ENCODE measurements at places on chromosomes 7 and 10.
A peak's percentile ranks its signal among the peaks of the same experiment; 100 is the strongest.

DNA sequence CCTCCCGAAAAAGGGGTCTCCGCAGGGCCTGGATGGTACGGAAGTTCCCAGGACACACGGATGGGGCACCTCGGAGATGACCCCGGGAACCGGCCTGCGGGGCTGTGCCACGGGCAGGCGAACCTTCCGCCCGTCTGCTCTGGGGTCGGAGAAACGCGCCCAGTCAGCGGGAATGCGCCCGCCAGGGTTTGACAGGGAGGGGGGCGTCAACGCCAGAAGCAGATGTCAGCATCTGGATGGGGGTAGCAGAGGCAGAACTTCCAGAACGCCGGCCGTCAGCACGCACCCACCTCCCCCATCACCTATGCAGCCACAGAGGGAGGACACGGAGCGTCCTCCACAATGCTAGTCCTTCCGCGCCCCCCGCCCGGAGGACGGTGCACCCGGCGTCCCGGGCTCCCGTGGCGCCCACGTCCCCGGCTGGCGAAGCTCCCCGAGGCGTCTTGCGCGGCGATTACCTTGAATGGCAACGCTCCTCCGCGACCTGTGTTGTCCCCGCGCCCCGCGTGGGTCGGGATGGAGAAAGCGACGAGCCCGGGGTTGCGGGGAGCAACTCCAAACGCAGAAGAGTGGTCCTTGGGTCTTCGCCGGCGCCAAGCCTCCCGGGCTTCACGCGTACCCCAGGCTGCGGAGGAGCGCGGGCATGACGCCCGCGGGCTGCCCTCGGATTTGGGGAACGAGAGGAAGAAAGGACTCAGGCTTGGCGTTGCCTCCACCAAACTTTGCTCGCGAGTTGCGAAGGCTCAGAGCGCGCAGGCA lies 561 bp downstream of the FGFR2 start:
- peak; percentile 12 for DNase-seq

DNA sequence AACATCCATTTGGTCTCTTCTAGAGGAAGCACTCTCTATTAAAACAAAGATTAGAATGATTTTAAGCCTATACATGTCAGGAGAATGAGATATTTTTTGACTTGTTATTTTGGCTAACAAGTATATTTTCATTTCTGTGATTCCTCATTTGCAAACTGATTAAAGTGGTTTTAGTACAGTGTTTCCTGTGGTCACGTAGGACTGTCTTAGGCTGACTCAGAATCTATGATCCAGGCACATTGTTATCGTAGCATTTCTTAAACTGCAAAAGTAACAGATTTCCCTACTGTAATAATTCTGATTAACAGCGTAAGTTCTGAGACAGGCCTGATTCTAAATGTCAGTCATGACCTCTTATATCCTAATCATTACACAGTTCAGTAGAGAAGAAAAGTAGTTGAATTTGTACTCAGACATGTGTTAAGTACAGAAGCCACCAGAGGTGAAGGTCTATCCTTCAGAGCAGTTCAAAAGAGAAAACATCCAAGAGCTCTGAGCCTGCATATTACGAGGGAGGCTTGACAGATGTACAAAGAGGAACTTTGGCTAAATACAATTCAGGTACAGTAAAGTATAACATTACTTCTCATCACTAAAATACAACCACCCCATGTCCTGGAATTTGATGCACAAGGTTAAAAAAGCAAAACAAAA lies 124.1 kb upstream of the TEX47 start:
- DNase-seq, result no peak

GRCh38 chr10:20976390-20976789 lies 79.3 kb upstream of the NEBL start:
- DNase-seq, result no peak

DNA sequence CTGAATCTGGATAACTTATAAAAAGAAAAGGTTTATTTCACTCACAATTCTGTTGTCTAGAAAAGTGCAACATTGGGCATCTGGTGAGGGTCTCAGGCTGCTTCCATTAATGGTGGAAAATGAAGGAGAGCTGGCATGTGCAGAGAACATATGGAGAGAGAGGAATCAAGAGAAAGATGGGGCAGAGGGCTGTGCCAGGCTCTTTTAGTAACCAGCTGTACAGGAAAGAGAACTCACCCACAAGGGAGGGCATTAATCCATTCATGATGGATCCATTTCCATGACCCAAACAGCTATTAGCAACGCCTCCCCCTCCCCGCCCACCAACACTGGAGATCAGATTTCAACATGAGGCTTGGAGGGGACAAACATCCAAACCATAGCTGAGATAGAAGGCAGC lies 61.7 kb upstream of the LYZL1 start:
- no peak for DNase-seq

DNA sequence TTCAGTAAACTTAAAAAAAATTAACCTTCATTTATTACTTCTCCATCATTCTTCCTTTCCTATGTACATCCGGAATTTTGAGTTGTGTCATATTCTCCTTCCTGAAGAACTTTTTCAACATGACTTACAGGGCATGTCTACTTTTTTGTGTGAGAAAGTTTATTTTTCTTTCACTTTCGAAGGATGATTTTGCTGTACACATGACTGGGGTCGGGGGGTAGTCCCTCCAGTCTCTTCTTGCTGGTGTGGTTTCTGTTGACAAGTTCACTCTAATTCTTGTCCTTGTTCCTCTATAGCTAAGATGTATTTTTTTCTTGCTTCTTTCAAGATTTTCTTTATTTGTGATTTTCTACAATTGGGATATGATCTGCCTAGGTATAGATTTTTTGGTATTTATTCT lies 55.8 kb downstream of the INPP5A start:
- no peak for DNase-seq

DNA sequence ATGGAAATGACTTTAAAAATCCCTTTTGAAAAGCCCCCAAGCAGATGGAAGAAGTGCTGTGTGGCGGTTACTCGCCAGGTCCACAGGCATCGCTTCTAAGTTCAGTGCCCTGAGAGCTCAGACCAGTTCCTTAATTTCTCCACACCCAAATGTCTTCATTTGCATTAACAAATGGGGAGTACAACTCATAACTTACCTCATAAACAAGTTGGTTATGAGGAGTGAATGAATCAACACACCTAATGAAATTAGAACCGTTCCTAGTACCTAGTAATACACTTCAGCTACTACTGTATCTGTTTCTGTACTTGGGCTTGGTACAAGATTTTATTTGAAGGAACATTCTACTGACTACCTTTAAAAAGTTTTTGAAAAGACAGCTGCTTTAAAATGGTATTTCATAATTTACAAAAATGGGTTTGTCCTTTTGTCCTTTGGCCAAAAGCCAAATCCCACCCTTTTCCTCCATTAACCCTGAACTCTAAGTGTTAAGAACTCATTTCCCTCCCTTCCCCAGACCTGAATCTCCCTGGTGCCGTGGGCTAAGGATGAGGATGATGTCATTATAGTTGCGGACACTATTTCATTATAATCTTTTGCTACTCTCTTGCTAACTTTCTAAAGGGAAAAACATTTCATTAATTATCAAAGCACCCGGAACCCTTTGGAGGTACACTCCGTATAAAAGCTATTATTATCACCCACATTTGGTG lies 221.5 kb upstream of the CELF2 start:
- no peak for DNase-seq

GRCh38 chr7:1227814-1228544 lies 4.7 kb upstream of the UNCX start:
- no peak for DNase-seq

DNA sequence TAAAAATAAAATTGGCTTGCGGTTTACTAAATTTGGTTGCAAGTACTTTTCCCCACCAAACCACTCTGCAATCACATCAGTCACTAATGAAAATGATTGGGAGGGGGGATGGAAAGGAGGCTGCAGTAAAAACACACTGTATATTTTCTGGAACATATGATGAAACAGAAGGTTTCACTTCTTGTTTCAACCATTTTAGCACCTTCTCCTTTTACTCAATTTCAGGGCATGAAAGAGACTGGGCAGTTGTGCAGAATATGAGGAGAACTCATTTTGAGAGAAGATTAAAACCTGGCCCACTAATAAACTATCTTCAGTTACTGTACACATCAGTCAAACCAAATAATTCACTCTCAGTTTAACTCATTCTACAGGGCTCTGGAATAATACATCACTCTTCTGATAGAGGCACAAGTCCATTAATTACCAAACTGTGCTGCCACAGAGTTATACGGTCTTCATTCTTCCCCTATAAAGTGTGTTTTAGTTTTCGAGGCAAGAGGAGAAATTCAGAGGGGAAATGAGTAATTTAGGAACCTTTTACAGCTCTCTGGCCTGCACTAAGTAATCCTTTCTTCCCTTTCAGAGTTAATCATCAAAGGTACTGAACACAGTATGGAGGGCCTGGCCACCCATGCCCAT lies 25.5 kb downstream of the JAZF1 start:
- DNase-seq, result no peak

DNA sequence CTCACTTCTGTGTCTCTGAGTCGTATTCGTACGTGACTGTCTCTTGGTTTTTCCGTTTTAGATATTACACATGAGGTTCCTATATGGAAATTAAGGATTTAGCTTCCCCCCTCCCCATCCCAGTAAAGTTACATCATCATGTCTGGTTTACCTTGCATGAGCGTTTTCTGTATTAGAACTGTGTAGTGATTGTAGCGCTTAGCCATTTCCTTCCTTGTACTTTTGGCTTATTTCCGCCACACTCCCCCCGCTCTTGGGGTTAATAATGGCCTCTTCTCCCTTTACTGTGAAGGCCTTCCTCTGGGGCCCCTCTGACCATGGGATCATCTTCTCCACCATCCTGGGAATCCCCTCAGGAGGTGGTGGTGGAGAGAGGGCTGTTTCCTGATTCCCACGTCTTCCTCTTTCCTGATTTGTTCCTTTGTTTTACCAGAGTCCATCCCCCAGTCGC lies 27.2 kb upstream of the AP5Z1 start:
- no peak for DNase-seq

DNA sequence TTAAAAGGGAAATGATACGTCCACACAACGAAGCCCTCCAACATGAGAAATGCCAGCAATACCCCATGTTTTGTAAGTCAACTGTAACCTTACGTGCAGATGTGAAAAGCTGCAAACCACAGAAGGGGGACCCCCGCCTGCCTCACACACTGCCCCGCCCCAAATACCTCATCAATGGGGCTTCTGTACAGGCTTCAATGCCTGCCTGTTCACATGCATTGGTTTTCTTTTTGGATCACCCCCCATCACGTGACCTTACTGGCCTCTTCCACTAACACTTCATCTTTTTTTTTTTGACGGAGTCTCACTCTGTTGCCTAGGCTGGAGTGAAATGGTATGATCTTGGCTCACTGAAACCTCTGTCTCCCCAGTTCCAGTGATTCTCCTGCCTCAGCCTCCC lies 224.0 kb downstream of the TNS3 start:
- no peak for DNase-seq

GRCh38 chr7:81484261-81484660 lies 285.6 kb downstream of the HGF start:
- no peak for DNase-seq

DNA sequence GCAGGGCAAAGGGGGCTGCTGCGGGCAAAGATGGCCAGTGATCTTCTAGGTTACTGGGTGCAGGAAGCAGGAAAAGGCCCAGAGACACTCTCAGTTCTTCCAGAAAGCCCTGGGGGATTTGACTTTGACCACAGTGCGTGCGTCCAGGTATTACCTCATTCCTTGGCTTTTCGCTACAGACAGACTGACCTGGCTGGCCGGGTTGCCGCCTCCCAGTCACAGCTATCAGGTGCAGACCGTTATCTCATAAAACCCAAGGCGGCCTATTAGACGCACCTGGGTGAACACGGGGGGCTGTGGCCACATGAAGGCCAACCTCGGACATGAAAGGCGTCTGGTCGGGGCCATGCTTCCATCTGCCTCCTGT lies 80.3 kb downstream of the FOXL3 start:
- DNase-seq, result no peak

- DNase-seq, result peak; percentile 86
Measured at GRCh38 chr7:68470836-68471435, 1127.3 kb upstream of the AUTS2 start.

GRCh38 chr10:26445411-26446031 lies 7.4 kb downstream of the APBB1IP start:
- no peak for DNase-seq

DNA sequence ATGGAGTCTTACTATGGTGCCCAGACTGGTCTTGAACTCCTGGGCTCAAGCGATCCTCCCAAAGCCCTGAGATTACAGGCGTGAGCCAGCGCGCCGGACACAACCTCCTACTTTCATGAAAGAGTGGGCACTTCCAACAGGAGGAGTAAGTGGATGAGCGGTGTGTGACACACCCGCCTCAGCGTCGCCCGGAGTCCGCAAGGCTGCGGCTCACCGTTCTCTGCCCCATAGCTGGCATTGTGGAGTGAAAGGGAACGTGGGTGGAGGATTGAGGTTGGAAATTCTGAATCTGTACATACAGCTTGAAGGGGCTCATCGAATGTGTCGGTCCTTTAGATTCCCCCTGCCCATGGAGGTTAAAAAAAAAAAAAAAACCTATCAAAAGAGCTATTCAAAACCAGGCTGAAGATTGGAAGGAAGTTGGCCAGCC lies 524 bp upstream of the PRXL2A start:
- no peak for DNase-seq

GRCh38 chr10:26881600-26882331 lies 21.0 kb upstream of the ABI1 start:
- DNase-seq, result peak; percentile 12

DNA sequence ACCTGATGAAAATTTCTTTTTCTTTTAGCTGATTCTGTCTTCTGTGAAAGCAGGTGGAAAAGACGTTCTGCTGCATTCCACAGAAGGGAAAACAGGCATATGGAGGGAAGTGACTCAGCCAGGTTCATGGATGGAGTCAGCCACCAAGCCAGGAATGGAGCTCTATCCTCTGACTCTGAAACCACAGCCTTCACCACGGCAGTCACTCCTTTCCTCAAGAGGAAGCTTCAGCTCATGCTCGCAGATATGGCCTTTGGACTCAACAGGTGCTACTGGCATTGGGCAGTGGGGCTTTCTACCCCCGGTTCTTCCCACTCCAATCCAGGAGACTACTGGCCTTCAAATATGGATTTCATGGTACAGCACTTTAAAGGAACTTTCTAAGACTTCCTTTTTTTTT lies 11.5 kb upstream of the PLAU start:
- no peak for DNase-seq

DNA sequence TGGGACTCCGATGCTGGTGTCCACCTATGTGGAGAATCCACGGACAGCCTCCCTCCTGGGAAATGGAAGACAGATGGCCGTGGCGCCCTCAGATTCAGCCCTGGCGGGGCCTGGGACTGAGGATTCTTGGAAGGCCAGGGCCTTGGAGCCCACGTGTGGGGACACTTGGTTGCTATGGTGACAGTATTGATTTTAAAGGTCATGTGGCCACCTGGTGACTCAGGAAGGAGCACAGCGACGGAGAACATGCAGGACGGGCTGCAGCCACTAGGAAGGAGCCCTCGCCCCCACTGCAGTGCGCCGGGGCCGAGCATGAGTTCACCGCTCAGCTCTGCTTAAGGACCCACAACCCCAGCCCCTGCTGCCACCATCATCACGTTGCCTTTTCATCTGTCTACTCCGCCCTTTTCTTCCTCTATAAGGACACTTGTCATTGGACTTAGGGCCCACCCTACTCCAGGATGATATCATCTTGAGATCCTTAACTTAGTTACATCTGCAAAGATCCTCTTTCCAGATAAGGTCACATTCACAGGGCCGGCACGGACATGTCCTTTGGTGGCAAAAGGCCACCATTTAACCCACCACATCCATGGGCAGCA lies 3.7 kb upstream of the STK32C start:
- no peak for DNase-seq

Data from NCI-H1105 (cell line).